Brain microvascular endothelial cell (primary cell): ENCODE measurements at places on chromosomes 6 and 20.

DNA sequence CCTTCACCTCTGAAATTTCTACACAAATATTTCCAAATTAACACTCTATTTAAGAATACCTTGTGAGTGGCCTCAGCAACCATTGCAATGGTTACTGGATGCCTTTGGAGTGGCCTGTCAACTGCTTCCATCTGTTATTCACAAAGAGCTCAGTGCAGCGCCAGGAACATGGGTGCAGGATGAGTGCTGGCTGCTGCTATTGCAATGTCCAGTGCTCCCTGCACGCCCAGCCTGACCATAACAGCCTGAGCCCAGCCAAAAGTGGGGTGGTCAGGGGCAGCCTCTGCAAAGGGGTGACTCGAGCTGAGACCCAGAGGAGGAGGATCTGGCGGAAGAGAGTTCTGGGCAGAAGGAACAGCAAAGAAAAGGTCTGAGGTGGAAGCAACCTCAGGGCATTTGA, 18.4 kb downstream of the CASS4 start:
- DNase-seq = no peak

DNA sequence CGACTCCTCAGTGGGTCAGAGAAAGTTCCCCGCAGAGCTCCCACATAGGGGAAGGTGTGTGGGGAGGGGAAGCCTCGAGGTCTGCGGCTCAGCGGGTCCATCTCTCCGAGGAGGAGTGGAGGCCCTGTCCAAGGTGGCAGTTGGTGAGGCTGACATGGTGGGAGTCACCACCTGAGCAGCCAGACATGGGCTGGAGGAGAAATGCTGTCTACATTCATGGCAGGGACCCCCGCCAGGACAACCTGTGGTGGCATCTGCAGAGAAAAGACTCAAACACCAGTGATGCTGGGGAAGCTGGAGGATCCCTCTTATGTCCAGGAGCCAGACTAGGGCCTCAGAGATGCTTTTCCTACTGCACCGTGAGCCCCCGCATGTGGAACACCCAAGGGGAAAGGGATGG, 49.8 kb downstream of the BMP7 start:
- DNase-seq = no peak

GRCh38 chr6:168078943-168079405, at the start of gene FRMD1:
Gene FRMD1, minus strand, starts transcription at chr6:168079212. Its CDS starts 118 bp downstream, at chr6:168079094.
- no peak for DNase-seq

- DNase-seq = no peak
Measured at GRCh38 chr6:37486121-37486839, 13.4 kb downstream of the CCDC167 start.

DNA sequence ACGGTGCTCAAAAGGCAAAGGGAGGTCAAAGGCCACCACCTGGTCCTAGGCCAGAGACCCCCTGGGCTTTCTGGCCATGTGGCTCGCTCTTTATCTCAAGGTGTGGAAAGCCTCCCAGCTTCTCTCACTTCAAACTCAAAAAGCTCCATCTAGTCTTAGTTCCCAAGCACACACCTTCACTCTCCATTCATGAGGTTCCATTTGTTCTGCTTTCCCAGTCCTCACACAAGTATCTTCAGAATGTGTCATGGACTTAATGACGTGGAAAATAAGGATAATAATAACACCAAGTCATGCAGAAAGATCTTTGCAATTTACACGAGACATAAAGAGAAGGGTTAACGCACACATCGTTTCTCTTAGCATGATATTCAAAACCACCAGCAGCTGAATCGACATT, 219.3 kb downstream of the GMDS start:
- no peak for DNase-seq

- DNase-seq = no peak
Measured at GRCh38 chr6:163725008-163725941, 310.8 kb downstream of the QKI start.

DNA sequence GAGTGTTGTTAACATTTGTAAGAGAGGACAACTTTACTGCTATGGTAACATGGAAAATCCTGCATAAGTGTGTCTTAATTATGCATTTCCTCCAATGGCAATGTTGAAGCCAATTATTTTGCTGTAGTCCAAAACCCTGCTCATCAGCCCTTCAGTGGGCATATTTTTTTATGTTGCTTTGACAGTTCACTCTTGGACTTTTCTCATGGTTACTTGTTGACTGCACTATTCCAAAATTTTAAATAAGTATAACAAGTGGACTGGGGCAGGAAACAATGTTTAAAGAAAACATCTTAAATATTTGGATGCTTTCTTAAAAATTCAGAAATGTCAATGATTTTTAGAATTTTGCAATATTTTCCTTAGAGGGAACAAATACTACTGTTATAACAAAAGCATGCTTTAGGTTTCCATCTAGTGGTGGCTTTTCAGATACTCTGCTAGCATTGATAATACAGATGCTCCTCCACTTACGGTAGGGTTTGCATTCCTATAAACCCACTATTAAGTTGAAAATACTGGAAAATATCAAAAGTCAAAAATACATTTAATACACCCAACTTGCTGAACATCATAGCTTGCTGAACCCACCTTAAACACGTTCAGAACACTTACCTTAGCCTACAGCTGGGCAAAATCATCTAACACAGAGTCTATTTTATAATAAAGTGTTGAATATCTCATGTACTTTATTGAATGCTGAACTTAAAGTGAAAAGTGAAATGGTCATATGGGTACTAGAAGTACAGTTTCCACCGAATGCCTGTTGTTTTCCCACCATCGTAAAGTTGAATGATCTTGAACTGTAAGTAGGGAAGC, 86.4 kb downstream of the ADGRG6 start:
- DNase-seq = peak; percentile 43

GRCh38 chr20:63322146-63322932, 29.4 kb downstream of the COL20A1 start:
- DNase-seq = no peak

GRCh38 chr6:121157906-121158305, 176.4 kb downstream of the TBC1D32 start:
- no peak for DNase-seq

DNA sequence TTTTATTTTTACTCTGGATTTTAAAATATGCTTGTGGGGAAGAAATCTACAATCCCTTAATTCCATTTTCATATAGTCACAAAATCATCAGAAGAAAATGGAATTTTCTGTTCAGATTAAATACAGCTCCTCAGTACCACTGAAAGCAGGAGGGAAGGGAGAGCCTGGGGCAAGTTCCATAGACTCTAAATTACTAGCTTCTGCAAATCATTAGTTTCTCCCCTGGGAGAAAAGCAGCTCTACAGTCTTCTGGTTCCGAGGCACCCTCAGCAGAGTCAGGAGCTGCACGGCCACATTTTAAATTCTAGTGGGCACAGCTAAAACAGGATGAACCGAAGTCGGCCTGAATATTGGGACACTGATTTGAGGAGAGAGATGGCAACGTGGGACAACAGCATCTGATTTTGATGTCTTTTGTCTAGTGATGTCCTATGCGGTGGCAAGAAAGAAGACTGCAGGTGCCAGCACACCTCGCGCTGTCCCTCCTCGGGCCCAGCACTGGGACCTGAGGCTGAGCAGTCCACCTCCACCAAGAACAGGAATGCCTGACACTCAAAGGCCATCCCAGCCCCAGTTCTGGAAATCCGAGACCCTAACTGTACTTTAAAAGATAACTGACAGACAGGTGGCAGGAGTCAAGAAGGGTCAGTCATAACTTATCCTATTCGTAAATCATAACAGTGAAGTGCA, 90.7 kb downstream of the FOXC1 start:
- DNase-seq = no peak

DNA sequence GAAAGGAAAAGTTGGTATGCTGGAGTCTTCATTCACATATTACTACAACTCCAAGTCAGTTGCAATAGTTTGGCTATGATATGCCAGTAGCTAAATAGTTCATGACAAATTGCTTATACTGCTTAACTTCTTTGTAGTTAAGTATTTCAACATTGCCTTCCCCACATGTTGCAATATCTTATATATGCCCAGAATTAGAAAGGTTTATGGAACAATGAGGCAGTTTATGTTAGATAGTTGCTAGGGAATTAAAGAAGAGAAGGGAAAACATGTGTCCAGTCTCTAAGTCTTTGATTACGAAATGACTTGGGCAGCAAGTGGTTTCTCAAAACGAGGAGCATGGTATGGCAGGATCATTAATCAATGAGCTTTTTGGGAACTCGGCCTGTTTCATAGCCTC, 145.8 kb downstream of the PLCB4 start:
- DNase-seq = no peak

- DNase-seq = no peak
Measured at GRCh38 chr20:61478094-61478493, 226.0 kb downstream of the CDH4 start.

GRCh38 chr6:6002005-6002847, 4.5 kb downstream of the NRN1 start:
- DNase-seq = no peak

DNA sequence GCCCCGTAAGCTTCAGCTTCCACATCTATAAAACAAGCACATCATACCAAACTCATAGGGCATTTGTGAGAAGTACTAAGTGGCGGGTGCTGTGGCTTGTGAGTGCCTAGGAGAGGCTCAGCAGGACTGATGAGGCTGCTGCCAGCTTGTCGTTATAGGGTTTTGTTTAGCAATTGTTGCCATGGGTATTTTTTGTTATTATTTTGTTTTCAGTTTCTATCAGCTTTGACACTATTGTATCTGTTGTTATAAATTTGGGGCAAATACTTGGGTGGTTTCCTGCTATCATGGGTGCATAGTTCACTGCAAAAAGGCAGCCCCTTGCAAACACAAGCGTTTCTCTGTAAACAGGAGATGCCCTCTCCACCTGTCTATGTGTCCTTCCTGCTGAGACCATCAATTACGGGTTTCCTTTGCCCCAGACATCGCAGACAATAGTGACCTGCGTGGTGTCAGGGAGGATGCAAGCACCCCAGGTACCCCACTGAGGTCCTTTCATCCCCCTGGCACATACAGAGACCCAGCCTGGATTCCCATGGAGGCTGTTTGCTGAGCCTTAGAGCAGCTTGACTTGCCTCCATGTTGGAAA, 3.1 kb upstream of the CCDC167 start:
- no peak for DNase-seq

DNA sequence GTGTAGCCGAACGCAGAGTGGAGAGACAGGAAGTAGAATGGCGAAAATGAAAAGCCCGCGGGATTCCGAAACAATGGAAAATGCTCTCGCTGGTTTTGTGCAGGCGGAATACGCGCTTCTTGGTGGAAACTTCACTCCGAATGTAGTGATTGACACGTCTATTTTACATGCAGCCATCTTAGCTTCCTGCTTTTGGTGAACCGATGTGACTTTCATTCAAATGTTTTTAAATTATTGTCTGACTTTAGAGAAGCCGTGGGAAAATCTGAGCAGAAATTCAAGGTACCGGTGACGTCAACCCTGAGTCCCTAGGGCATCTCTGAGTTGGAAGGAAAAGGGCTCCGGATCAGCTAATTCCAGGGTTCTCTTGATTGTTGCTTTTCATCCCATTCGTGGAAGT, 11.4 kb downstream of the GPX5 start:
- peak; percentile 45 for DNase-seq

DNA sequence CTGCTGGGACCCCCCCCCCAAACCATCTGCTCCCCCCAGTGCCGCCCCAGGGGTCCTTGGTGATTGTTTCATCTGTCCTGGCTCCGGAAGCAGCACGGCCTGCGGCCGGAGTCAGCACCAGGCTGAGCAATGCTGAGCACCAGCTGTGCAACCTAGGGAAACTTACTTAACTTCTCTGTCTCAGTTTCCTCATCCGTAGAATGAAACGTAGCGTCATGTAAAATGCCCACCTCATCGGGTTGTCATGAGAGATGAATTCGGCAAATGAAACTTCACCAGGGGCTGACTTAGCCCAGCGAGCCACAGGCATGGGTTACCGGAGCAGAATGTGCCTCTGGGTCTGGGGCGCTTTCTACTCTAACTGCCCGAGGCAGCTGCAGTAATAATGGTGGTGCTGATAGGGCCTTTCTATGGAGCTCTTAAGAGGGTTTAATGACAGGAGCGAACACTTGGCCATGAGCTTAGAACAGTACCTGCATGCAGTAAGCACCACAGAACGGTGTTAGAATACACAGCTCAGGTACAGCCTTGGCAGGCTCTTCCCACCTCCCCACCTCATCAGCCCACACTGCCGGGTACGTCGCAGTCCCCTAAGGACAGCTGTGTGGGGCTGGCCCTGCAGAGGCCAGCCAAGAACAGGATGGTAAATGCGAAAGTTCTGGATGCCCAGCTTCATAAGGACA, 1.7 kb downstream of the THBS2 start:
- DNase-seq = no peak

- peak; percentile 60 for DNase-seq
Measured at GRCh38 chr20:4607287-4607713, 114.4 kb upstream of the PRND start.

- DNase-seq = no peak
Measured at GRCh38 chr6:6543181-6543879, 45.2 kb upstream of the LY86 start.

DNA sequence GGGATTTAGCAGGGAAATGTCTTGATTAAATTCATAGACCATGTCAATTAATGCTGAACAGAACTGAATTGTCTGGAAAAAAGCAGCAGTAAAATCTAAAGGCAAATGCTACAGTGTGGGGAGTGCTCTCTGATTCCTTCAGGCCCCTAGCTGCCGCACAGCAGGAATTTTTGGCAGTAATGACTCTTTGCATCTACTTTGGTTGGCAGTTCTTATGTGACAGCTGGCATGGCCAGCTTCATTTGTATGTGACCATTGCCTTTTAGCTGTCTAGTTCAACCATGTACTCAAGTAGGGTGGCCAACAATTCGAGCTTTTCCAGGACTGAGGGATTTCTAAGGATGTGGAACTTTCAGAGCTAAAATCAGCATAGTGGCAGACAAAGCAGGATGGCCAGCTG, 499.1 kb upstream of the MAN1A1 start:
- DNase-seq = no peak

DNA sequence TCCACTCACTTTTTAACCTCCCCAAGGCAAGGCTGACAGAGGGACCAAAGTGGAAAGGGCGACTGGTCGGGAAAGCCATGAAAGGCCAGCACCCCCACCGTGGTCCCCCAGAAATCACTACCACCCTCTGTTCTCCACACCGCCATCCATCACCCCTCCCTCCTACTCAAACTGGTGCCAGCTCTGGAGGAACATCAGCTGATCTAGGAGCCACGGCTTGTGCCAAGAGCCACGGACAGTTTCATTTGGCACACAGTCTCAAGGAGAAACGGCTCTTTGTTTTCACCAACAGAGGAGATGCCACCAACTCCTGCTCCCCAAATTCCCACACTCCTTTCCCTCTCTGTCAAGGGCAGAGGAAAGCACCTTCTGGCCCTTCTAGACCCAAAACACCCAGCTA, 26.0 kb downstream of the TBC1D7 start:
- DNase-seq = no peak

GRCh38 chr20:38830356-38830755, 24.9 kb downstream of the PPP1R16B start:
- DNase-seq = no peak
